Nasal cavity respiratory epithelium epithelial cell of viscerocranial mucosa (primary cell): ENCODE measurements at places on chromosomes 13 and 19. TPM values are rescaled to one million over a fixed set of nuclear protein-coding genes. Genes with fewer than 3 reads are reported as not detected.

PDE4C gene
- total RNA-seq, result under 0.01 and 0.14 TPM in 2 replicates

AP1M2 gene
- total RNA-seq, result 111 and 115 TPM in 2 replicates

SIAH3 gene
- total RNA-seq, result under 0.01 TPM in 1 of 2 replicates, not detected in the other

TMEM255B gene
- 1.00 and 3.4 TPM in 2 replicates for total RNA-seq

PRRG2 gene
- 5.4 and 7.9 TPM in 2 replicates for total RNA-seq

MAP3K10 gene
- 10.6 and 13.6 TPM in 2 replicates for total RNA-seq

CRTC1 gene
- 1.0 and 1.9 TPM in 2 replicates for total RNA-seq

CLIP3 gene
- 0.36 TPM in 1 of 2 replicates, not detected in the other for total RNA-seq

SULT2B1 gene
- 7.8 and 9.9 TPM in 2 replicates for total RNA-seq

PNPLA6 gene
- total RNA-seq, result 51.6 and 92.0 TPM in 2 replicates

ZNF763 gene
- 0.68 and 1.9 TPM in 2 replicates for total RNA-seq

PIAS4 gene
- 14.7 and 20.6 TPM in 2 replicates for total RNA-seq

HSD17B14 gene
- total RNA-seq, result 2.9 and 5.1 TPM in 2 replicates

LILRA1 gene
- total RNA-seq, result not detected in 2 replicates

SIPA1L3 gene
- total RNA-seq, result 6.8 and 24.1 TPM in 2 replicates

LATS2 gene
- 8.9 and 14.2 TPM in 2 replicates for total RNA-seq

TMPRSS9 gene
- not detected in 2 replicates for total RNA-seq

IRGC gene
- not detected in 2 replicates for total RNA-seq

SIGLEC12 gene
- not detected in 2 replicates for total RNA-seq

CD37 gene
- total RNA-seq, result not detected in 2 replicates

CNFN gene
- total RNA-seq, result 0.36 and 13.7 TPM in 2 replicates

PCSK4 gene
- total RNA-seq, result 0.68 and 1.2 TPM in 2 replicates

ZSWIM4 gene
- 4.1 and 21.9 TPM in 2 replicates for total RNA-seq

SELENOV gene
- total RNA-seq, result not detected in 2 replicates

ZFP30 gene
- 17.1 and 26.5 TPM in 2 replicates for total RNA-seq

PCDH9 gene
- 0.34 and 0.93 TPM in 2 replicates for total RNA-seq

LPAR6 gene
- total RNA-seq, result 9.9 and 13.1 TPM in 2 replicates

TEX26 gene
- total RNA-seq, result not detected in 2 replicates

KLK4 gene
- total RNA-seq, result not detected in 2 replicates

SIGLEC10 gene
- total RNA-seq, result not detected in 2 replicates

NLRP5 gene
- not detected in 2 replicates for total RNA-seq

ZNF296 gene
- total RNA-seq, result 0.68 and 1.2 TPM in 2 replicates

PRTN3 gene
- total RNA-seq, result not detected in 2 replicates

S1PR2 gene
- 2.4 and 3.7 TPM in 2 replicates for total RNA-seq

CRB3 gene
- total RNA-seq, result 34.7 and 79.3 TPM in 2 replicates

PPM1N gene
- 1.1 and 1.4 TPM in 2 replicates for total RNA-seq
